ENCODE measurements at places on chromosomes 4 and X.
A peak's percentile ranks its signal among the peaks of the same experiment; 100 is the strongest.

- no peak for DNase-seq
Measured at GRCh38 chrX:11187001-11187400, 75.9 kb downstream of the HCCS start.

DNA sequence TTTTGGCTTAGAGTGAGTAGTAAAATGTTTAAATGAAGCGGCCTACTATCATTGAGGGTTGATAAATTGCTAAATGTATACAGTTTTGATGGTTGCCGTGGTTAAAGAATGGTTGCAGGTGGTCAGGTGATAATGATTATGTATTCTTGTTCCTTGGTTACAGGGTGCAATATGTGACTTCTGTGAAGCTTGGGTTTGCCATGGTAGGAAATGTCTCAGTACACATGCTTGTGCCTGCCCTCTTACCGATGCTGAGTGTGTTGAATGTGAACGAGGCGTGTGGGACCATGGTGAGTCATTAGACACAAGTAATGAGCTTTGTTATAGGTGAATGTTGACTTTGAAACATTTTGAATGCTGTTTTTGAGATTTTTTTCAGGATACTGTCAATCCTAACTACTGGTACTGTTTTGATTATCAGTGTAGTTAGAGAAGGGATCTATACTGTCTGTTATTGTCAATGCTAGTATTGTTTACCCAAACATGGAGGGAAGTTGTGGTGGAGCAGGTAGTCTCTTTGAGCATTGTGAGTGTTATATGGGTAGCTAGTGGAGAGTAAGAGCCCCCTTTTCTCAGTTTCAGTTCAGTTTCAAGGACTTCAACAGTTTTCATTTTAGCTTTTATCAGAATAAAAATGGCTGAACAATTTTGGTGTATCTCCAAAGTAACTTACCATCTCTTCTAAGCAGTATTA is 8.9 kb downstream of the ZNF330 start:
- DNase-seq, result no peak

- DNase-seq, result no peak
Measured at GRCh38 chr4:74893171-74893570, 39.7 kb upstream of the PARM1 start.

DNA sequence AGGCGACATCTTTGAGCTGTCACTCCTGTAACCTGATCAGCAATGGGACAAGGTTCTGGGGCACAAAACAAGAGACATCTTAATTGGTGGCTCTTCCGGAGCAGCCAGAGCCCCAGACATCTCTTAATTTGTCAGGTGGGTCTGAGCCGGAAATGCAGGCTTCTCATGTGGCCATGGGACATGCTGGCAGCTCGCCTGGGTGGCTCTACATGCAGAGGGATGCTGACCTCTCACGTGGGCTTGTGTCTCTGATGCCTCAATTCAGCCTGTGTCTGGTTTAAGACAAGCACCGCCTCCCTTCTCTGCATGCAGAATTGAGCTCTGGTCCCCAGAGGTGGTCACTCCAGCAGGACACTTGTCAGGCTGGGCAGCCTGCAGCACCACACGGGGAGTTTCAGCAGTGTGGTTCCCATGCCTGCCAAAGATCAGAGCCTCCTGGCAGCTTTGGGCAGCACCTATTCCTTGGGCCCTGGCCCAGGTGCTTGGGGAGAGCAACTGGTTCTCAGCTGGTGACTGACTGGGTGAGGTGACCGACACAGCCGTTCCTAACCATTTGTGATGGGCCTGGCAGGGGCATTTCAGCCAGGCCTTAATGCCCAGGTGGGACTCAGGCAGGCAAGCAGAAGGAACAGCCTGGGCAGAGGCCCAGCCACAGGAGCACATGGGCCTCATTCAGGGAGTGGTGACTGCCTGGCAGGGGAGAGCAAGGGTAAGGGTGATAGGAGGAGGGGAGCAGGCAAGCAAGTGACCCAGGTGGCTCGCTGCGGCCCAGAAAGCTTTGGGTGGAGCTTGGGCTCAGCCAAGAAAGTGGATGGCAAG is 53.4 kb downstream of the HMX1 start:
- DNase-seq, result no peak

GRCh38 chr4:105145903-105146275 is 787 bp upstream of the TET2 start:
- DNase-seq, result no peak

DNA sequence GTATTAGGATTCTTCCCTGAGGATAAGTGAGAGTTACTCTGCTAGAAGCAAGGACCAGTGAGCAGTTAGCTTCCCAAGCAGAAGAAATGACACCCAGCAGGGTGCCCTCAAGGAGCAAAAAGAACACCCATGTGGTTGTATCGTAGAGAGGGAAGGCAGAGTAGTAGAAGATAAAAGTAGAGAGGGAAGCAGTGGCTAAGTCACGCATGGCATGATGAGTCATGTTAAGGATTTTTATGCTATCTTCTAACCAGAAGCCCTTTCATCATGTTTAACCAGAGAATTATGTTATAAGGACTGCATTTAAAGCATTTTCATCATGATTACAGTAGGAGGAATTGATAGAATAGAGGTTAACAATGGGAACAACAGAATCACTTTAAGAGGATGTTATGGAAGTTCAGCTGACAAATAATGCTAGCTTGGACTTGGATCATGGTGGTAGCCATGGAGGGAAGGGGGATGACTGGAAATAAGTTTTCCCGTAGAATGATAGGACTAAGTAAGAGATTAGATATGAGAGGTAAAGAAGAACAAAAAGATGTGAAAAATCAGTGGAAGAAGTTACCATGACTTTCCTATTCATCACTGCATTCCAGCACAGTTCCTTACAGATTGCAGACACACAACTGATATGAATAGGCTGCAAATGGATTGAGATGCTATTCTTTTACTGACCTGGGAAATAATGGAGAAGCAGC is 383.5 kb upstream of the INTU start:
- DNase-seq, result peak; percentile 10

GRCh38 chr4:120749445-120750151 is 172.9 kb downstream of the PRDM5 start:
- DNase-seq, result no peak

DNA sequence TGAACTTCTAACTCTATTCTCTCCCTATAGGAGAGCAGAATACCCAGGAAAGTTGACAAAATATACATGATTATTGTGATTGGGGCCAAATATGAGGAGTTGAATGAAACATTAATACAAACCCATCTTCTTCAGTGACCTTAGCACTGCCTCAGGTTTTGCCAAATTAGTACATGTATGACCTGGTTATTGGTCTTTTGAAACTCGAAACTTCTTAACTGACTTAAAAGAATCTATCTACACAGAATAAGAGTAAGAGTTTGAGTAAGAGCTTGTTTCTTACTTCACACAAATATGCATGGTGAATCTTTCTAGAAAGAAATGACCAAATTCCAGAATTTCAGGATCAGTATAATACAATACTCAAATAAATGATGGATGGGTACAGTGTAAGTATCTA is 213.0 kb upstream of the GK2 start:
- DNase-seq, result no peak

DNA sequence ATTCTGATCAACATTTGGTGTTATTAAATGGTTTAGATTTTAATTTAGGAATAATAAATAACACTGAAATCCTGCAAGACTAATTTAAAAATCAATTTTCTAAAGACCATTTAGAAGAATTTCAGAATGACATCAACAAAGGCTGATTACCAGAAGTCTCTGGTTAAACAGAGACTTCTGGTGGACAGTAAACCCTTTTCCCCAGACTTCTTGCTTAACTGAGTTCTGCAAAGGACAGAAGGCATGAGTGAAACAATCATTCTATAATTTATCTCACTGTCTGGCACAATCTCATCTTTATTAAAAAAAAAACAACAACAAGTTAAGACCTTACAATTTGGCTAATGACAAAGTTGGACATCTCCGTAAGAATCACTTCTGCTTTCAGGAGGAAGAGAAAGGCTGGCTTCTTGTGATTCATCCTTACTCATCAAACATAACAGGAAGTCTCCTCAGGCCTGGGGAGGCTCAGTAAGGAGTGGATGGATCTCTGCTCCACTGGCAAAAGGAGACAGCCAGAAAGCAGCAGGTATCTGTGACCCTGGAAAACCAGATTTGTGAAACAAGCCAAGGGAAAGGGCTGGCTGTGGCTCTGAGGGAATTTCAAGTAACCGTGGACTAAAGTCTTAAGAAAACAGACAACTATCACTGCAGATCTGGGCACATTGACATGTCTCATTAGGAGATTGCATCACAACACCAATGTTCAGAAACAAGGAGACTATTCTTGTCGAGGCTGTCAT is 908 bp upstream of the TLR6 start:
- DNase-seq, result peak; percentile 66

- peak; percentile 27 for DNase-seq
Measured at GRCh38 chr4:173924561-173924960, 358.9 kb downstream of the FBXO8 start.

DNA sequence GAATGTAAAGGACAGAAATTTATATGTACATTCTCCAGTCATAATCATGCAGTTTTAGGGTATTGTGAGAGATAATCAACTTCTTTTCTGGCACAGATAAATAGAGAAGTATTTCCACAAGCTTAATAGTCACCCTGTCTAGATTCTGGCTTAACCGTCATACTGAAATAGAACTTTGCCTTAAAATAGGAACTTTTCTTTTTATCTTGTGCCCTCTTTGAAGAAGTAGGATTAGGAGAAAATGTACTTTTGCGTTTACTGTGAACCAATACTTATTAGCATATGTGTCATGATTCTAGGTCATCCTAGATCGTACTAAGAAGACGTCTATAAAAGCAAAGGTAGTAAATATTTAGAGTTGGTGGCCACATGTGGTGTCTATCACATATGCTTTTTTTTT is 95.4 kb downstream of the NFKB1 start:
- no peak for DNase-seq

DNA sequence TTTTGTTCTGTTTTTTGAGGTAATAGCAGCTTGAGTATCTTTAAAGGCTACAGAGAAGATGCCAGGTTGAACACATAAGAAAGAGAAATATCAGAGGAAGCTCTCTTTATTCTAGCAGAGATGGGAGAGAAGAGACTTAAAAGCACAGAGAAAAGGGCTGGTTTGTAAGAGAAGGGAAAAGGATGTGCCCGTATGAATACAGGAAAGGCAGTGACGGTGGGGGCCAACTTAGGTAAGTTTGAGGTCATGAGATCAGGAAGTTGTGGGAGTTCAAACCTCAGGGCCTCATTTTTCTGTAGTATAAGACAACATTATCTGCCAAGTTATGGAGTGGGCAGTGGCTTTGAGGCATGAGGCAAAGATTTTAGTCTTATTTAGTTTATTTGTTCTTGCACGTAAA is 121.3 kb upstream of the S100G start:
- no peak for DNase-seq
